Fibroblast of gingiva (primary cell): ENCODE measurements at places on chromosomes 16 and 17.

DNA sequence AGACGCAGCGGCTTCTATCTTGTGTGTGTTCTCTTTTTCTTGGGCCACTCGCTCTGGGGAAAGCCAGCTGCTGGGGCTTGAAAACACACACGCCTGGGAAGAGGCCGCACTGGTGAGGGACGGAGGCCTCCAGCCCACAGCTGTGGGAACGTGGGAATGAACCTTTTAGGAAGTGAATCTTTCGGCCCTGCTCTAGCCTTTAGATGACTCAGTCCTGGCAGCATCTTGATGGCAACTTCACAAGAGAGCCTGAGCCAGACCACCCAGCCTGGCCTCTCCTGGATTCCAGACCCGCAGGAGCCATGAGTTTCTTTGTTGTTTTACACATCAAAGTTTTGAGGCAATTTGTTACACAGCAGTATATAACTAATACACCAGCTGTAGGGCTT is 2.2 kb upstream of the PDPK1 start:
- DNase-seq, result peak; percentile 41

DNA sequence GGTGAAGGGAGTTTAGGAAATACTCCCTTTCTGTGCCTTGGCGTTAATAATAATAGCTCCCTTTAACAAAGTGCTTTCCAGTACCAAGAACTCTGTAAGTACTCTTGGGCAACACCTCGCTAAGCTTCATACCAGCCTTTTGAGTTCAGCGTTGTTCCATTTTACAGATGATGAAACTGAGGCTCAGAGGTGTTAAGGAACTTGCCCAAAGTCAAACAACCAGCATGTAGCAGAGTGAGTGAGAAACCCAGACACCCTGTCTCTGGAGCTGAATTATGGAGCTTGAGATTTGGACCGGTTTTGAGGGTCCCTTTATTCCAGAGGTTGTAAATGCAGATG is 607 bp downstream of the KATNIP start:
- DNase-seq, result no peak

- DNase-seq, result no peak
These were observed 397.9 kb downstream of the TOX3 start for GRCh38 chr16:52149003-52149402.

DNA sequence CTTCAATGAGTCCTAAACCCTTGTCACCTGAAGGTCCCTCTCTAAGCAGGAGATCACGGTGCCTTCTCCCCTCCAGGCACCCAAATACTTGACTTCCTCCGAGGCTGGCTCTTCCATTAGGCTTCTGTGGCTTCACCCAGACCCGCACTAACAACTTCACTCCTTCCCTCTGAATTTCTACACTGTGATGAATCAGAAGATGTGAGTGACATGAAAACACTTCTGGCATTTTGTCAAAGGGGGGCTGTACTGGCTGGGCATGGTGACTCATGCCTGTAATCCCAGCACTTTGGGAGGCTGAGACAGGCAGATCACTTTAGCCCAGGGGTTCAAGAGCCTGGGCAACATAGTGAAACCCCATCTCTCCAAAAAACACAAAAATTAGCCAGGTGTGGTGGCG is 72.6 kb upstream of the CNEP1R1 start:
- no peak for DNase-seq

DNA sequence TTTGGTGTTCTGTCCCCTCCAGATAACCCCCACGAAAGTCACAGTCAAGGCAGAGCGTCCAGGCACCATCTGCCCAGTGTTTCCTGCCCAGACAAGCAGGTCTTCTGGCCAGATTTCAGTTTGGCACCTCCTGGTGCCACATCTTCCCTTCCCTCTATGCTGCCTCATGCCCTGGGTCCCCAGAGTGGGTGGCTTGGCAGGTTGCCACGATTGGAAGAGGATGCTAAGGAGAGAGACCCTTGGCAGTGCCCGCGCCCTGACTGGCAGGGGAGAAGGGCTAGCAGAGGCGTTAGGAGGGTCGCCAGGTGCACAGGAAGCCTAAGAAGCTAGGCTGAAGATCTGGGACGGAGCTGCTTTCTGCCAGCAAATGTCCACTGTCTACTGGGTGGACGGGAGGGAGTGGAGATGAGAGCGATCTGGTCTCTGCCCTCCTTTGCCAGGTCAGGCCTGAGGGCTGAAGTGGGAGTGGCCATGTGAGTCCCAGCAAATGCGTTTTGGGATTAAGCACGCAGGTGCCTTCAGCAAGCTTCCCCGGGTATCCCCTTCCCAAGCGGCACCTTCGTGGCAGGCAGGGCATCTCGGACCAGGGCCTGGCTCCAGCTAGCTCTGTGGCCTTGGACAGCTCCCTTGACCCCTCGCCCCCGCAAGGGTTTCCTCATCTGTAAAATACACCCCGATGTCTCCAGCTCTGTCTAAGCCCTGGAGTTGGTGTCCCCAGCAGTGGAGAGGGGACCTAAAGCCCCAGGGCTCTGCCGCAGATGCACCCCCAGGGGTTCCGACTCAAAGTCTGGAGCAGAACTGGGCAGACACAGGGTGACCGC is 13.4 kb upstream of the CD300A start:
- no peak for DNase-seq

GRCh38 chr16:2784358-2785100 is 2.8 kb downstream of the PRSS33 start:
- no peak for DNase-seq

GRCh38 chr16:25189305-25189704 is 27.4 kb upstream of the AQP8 start:
- DNase-seq, result peak; percentile 6

GRCh38 chr16:48383877-48384519 is 1.2 kb downstream of the SIAH1 start:
- DNase-seq, result no peak

DNA sequence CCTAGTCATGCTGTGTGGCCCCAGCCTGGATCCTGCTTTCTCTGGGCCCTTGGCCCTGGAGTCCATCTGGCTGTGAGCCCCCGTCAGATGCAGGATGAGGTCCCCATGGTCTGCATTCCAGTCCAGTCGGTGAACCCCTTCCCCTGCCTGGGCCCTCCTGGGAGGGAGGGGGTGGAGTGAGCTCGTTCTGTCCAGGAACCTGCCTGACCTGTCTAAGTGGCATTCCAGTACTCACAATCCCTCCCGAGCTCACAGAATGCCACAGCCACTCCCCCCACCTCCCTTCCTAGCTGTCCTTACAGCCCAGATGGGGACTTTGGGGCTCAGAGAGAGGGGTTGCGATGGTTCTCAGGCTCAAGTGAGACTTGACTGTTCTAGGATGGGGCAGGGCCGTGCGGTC is 15.5 kb downstream of the SPNS2 start:
- DNase-seq, result no peak

- DNase-seq, result no peak
These were observed 96.8 kb upstream of the WSCD1 start for GRCh38 chr17:5973410-5973809.

DNA sequence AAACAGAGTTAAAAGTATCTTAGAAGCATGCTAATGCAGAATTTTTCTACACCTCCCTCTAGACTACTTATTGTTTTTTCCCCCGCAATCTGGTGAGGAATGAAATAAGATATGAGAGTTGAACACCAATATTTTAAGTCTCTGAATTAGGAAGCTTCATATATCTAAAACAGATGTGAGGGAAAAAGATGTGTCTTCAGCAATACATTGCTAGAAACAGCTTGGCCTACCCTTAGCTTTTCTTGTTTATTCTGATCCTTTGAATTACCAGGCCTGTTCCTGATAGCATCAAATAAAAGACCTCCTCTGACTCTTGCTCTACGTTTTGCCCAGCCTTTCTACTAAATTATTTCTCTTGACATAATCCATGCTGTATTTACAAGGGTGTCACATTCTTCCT is 221.8 kb downstream of the CDH11 start:
- no peak for DNase-seq

DNA sequence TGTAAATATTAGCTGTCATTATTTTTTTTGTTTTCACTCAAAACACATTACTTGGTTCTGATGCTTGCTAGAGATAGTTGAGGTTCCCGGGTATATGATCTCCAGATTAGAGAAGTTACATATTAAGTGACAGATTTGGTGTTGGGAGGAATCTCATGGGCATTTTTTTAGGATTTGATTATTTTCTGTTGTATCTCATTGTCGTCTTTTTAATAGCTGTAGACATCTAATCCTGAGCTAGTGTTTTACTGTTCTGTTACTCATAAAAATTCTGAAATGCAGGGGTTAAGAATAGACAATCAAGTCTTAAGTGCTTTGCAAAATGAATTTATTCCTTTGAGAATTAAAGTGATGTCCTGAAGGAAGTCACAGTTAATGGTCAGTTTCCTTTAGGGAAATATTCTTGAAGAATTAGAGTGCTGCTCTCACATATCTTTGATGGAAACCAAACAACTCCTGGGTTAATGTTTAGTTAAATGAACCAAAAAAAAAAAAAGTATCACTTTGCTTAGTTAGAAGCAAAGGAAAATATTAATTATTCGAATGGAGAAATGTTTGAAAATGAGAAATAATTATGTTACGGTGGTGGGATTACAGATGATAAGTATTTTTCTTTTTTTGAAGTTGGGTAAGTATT is 251.7 kb upstream of the CACNG5 start:
- DNase-seq, result no peak

DNA sequence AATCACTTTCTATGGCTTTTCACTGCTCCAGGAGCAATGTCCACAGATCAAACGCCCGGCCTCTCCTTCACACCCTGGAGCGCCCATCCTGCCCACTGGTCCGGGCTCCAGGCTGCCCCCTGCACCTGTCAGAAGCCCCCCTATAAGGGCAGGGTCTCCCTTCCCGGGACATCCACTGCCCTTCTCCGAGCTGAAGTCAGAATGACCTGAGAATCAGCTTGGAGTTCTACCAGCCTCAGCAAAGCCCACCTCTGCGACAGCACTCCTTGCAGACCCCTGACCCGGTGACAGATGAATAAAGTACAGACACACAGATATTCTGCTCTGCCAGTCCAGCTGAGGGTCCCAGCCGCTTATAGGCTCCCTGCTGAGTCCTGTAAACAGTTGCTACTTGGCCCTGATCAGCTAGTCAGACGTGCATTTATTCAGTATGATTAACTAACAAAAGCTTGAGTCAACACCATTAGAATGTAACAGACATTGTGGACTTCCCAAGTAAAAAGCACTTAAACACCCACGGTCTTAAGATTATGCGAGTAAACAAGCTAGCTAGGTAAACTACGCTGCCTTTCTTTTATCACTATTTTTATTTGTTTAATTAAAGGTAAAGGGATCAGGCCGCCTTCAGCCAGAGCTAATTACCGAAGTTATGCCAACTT is 4.8 kb downstream of the SLC7A5 start:
- DNase-seq, result no peak

DNA sequence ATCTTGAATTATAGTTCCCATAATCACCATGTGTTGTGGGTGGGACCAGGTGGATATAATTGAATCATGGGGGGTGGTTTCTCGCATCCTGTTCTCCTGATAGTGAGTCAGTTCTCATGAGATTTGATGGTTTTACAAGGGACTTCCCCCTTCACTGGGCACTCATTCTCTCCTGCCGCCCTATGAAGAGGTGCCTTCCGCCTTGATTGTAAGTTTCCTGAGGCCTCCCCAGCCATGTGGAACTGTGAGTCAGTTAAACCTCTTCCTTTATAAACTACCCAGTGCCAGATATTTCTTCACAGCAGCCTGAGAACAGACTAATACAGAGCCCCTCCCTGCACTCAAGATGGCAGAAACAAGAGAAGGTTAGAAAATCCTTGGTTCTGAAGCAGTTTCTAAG is 26.4 kb downstream of the LDAF1 start:
- DNase-seq, result no peak

DNA sequence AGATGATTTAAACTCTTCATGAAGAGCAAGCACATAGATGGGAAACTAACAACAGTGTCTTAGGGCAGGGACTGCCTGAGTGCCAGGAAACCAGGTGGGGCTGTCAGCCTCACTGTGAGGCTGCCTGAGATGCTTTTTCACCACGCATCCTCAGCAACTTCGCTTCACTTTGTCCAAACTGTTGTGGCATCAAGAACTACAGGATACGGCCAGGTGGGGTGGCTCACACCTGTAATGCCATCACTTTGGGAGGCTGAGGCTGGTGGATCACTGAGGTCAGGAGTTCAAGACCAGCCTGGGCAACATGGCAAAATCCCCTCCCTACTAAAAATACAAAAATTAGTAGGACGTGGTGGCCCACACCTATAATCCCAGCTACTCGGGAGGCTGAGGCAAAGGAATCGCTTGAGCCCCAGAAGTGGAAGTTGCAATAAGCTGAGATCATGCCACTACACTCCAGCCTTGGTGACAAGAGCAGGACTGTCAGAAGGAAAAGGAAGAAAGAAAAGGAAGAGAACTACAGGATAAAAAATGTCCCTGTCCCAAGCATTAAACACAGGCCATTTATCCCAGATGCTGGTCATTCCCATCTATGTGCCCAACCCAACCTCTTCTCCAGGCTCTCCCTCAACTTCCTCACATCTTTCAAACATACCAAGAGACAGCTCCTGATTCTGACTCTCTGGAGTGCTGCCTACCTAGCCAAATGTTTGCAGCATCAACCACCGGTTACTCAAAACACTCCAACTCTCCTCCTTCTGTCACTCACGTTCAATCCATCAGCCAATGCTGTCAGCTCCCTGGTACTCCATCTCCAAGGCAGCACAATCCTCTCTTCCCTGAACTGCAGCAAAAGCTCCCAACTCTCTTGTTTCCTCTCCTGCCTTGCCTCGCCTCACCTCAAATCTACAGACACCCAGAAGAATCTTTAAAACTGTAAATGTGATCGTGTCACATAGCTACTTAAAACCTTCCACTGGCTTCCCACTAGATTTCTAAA is 1.6 kb downstream of the EIF4A3 start:
- no peak for DNase-seq

DNA sequence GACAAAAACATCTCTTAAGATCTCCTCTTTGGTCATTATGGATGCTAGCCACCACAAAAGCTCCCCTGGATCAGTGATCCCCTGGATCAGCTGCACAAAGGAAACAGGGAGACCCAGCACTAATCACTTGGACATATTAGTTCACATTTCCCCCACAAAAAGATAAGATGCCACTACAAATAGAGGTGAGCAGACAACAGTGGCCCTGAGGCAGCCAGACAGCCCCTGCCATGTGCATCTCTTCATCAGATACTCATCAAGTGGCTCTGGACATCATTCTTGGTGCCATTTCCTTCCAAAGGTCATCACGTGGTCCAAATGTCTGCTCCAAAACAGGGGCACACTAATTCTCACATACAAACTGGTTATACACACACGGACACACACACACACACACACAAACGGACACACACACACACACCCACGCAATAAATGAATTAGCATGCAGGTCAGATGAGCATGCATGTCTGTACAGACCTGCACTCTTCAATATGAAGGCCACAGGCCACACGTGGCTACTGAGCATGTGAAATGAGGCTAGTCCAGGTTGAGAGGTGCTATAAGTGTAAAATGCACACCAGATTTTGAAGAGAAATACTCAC is 4.1 kb downstream of the USP36 start:
- no peak for DNase-seq

- DNase-seq, result no peak
These were observed 85.3 kb upstream of the NSRP1 start for GRCh38 chr17:30031214-30031869.

- no peak for DNase-seq
These were observed 22.2 kb upstream of the PIK3R6 start for GRCh38 chr17:8889458-8890210.

- peak; percentile 64 for DNase-seq
These were observed 30.8 kb upstream of the RBBP6 start for GRCh38 chr16:24508614-24509013.

GRCh38 chr17:77148077-77148939 is 7.5 kb downstream of the SEC14L1 start:
- DNase-seq, result no peak

- peak; percentile 47 for DNase-seq
These were observed 11.1 kb downstream of the SCN4A start for GRCh38 chr17:63961355-63962212.

GRCh38 chr16:78813661-78814311 is 714.3 kb downstream of the WWOX start:
- DNase-seq, result no peak

- no peak for DNase-seq
These were observed 11.7 kb downstream of the TRIM37 start for GRCh38 chr17:59094861-59095530.
